ENCODE measurements at places on chromosomes 1 and 21.
A peak's percentile ranks its signal among the peaks of the same experiment; 100 is the strongest.

DNA sequence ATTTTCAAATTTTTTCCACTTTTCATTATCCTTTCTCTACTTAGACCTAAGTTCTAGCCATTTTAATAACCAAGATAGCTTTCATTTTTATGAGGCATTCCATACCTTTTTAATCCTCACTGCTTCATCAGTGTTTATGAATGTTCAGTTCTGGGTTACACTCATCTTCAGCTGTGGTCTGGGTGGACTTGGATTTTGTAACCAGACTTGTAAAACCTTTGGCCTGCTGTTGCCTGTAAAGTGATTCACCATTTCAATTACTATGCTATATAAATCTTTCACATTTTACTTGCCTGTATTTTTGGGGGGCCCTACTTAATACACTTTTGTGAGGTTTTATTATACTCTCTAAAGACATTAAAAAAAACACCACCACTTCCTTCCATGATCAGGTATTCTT, 46.2 kb downstream of the USP25 start:
- no peak for DNase-seq

DNA sequence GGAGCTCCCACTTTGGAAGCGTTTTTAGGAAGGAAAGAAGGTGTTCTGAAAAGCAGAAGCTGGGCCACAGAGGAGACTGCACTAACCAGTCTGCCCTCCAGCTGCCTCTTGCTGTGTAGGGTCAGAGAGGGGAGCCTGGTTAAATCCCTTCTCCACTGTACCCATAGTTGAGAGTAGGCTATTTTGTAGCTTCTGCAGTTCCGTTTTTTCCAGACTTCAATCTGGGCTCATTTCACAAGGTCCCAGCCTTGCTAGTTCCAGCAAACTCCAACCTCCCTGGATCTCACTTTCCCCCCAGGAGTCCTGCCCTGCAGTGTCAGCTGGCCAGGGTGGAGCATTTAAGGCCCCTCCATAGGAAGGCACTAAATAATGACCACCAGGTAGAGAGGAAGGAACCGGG, 11.0 kb downstream of the TNN start:
- no peak for DNase-seq

GRCh38 chr1:214438075-214438474, 113.3 kb downstream of the PTPN14 start:
- DNase-seq = no peak

DNA sequence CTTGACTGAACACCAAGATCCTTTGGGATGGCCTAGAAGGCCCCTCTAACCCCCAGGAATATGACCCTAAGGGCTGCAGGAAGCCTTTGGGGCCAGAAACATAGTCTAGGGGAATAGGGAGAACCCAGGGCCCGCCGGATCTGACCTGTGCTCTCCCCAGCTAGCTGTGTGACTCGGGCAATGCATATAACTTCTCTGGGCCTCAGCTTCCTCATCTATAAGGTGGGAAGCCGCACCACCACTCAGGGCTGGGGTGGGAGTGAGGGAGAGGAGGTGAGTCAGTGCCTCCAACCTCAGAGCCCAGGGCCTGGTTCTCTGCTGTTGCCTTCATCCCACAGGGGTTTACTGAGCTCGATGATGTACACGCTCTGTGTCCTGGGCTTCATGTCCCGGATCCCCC, 434.4 kb downstream of the PTPRU start:
- DNase-seq = no peak

- DNase-seq = no peak
These were observed 28.2 kb downstream of the SLC2A1 start for GRCh38 chr1:42930178-42931107.

DNA sequence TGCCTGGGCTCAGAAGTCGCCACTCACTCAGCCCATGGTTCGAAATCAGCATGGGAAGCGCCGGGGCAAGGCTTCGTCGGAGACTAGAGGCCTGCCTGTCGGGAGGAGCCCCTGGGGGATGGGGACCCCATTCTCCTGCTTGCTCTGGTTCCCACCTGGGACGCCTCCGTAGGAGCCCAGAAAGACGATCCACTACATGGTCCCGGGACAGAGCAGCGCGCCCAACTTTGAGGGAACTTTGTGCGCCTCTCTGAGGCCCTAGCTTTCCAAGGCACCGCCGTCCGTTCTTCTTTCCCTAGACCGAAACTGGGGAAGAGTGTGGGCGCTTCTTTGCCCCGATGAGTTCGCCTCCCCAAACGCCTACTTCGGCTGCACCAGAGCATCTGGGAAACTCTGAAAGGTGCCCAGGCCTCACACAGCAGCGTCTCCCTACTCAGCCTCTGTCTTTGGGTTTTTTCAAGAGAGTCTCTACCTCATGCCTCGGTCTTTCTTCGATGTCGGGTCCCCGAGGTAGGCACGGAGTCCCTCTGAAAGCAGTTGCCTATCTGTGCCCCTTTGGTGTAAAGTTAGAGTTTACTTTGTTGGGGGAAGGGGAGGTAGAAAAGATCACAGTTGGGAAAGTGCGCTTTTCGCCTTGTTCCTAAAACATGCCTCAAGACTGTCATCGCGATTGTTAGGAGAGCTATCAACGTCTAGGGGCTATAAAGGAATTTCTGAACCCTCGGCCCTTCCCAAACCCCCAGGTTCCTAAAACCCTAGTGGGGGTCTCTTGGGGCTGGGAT, 14.0 kb downstream of the NR5A2 start:
- DNase-seq = no peak

- no peak for DNase-seq
These were observed 1652.0 kb downstream of the MRPL39 start for GRCh38 chr21:23955135-23955843.

DNA sequence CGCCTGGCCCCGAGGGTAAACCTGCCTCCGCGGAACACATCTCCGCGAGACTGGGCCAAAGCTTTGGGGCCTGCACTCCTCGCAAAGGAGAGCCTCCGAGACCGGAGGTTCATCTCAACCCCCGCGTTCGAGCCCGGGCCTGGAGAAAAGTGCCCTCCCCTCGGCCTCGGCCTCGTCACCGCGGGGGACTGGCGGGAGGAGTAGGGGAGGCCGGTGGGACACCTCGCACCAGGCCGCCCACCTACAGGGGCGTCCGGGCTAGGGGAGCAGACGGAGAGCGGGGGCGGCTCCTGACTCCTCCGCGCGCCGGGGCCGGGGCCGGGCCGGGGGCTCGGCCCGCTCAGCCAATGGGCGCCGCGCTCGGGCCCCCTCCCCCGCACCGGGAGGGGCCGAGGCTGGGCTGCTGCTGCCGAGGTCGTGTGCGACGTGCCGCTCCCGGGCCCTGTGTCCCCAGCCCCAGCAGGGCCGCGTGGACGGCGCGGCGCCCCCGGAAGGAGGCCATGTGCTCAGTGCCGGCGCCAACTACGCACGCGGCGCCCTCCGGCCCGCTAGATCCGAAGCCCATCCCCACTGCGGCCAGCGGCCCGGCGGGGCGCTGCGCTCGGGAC, 684 bp downstream of the SLC2A1 start:
- DNase-seq = peak; percentile 57

- no peak for DNase-seq
These were observed 2.9 kb downstream of the CHAF1B start for GRCh38 chr21:36388096-36388495.

DNA sequence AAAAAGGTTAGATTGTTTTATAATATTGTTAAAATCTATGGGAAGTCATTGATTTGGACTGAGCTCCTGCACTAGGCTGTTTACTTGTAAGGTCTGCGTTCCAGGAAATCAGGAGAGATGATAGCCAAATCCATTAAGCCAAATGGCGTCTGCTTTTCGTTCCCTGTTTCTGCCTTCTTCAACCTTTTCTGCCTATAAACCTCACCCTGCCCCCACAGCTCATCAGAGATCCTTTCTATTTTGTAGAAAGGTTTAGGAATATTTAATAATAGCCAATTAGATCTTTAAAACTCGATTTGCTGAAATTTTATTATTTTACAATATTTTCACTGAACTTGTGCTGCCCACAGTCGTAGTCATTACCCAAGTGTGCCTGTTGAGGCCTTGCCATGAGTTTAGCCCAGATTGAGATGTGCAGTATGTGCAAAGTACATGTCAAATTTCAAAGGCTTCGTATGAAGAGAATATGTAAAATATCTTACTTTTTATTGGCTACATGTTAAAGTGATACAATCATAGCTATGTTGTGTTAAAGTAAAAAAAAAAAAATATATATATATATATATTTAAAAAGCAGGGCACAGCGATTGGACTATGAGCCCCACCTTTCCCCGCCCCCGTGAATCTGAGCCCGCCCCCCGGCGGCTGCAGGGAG, 444 bp upstream of the IARS2 start:
- DNase-seq = no peak

Measured in GM19239 (cell line).